Mesenchymal stem cell (in vitro differentiated cells and primary cell): ENCODE measurements at places on chromosomes 16 and 17.

DNA sequence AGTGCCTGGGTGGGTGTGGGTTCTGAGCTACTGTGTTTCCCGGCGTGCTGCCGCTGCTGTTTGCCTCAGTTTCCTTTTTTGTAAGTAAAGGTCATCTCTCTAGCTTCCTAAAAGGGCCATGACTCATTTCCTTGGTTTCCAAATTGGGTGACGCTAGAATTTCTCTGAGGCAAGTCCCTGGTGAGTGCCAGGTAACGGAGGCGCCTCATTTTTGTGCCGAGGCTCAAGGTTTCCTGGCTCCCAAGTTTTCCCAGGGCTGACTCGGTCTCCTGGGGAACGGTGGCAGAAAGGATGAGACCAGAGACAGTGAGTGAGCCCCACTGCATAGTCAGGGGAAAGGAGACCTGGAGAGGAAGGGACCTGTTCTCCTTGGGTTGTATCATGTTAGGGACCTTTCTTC lies 20.3 kb downstream of the MSI2 start:
- H3K27me3 ChIP-seq = no peaks in the 10 kb centered on the region
- DNase-seq = no peak
- peaks cover 23% of the 10 kb centered on the region for H3K36me3 ChIP-seq
- no peak overlapping the region for H3K4me3 ChIP-seq
- H3K4me1 ChIP-seq = peaks cover 1% of the 10 kb centered on the region

DNA sequence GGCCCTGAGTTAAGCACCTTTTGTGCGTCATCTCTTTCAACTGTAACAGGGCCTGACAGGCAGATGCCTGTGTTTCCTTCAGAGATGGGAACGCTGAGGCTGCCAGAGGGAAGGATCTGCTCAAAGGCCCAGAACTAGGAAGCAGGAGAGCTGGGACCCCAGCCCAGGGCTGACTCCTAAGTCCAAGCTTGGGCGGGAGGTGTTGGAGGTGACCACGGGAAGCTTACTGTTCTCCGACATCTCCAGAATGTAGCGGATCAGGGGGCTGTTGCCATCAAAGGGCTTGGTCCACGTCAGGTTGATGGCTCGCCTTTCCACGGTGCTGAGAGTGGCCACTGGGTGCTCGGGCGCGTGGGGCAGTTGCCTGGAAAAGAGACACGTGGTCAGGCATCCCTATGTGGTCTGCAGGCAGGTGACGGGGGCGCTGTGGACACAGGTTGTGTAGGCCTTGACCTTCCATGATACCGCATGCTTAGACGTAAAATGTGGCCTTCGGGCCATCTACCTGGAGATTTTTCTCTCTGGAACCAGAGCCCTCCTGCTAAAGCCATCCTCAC lies 111.4 kb upstream of the CDC42EP4 start:
- H3K4me1 ChIP-seq = peaks cover 2% of the 10 kb centered on the region
- peaks cover 16% of the 10 kb centered on the region for H3K27me3 ChIP-seq
- no peak for DNase-seq
- H3K27ac ChIP-seq = no peak overlapping the region
- no peaks in the 10 kb centered on the region for H3K36me3 ChIP-seq
- no peak overlapping the region for H3K4me3 ChIP-seq

- H3K27ac ChIP-seq = no peak overlapping the region
- no peak overlapping the region for H3K4me3 ChIP-seq
- no peaks in the 10 kb centered on the region for H3K36me3 ChIP-seq
- DNase-seq = no peak
Measured at GRCh38 chr17:52143542-52143941, 15.0 kb downstream of the CA10 start.

- DNase-seq = no peak
- H3K4me1 ChIP-seq = peaks cover 4% of the 10 kb centered on the region
- no peak overlapping the region for H3K27ac ChIP-seq
- no peaks in the 10 kb centered on the region for H3K27me3 ChIP-seq
Measured at GRCh38 chr17:77488531-77489238, 347.9 kb downstream of the SEC14L1 start.

DNA sequence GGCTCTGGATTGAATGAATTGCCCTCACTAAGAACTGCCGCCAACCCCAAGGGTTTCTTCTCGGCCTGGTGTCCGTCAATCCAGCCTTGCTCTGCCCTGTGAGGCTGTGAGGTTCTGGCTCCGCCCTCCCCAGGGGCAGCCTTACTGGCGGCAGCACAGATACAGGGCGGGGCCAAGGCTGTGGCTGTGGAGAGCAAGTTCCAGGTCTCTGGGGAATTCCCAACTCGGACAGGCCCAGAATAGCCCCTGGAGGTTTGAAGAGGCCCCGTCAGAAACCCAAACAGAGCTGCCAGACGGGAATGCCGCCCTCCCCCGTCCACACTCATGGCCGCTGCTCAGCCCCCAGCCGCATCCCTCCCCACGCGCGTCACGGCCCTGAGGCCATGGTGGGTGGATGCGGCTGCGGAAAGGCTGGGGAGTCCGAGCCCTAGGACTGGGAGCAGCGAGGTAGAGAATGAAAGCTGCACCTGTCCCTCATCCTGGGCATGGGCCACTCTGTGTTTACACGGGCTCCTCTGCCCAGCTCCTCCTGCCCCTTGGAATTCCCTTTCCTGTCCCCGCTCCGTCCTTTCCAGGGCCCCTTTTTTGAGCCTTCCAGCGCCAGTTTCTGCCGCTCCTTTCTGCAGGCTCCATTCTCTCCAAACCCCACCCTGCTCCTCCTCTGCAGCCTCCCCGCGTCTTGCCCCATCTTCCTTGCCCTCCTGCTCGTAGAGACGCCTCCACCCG lies 660 bp upstream of the PRRT2 start:
- DNase-seq = peak; percentile 99
- peaks cover 33% of the 10 kb centered on the region for H3K36me3 ChIP-seq
- H3K4me1 ChIP-seq = peaks cover 62% of the 10 kb centered on the region

DNA sequence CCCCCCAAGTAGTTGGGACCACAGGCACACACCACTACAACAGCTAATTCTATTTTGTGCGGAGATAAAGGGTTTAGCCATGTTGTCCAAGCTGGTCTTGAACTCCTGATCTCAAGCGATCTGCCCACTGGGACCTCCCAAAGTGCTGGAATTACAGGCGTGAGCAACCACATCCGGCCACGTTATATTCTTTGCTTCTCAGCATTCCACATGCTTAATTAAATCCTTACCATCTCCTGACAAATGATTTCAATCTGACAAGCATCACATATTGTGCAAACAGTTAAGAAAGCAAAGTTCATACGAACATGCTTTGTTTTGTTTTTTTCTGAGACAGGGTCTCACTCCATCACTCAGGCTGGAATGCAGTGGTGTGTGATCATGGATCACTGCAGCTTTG lies 18.2 kb downstream of the HIGD1B start:
- peaks cover 58% of the 10 kb centered on the region for H3K36me3 ChIP-seq
- H3K27ac ChIP-seq = no peak overlapping the region
- H3K4me1 ChIP-seq = no peaks in the 10 kb centered on the region

- no peaks in the 10 kb centered on the region for H3K36me3 ChIP-seq
- no peak overlapping the region for H3K27ac ChIP-seq
- H3K27me3 ChIP-seq = no peaks in the 10 kb centered on the region
- H3K4me3 ChIP-seq = no peak overlapping the region
- peak; percentile 46 for DNase-seq
Measured at GRCh38 chr16:21590796-21591195, 8.6 kb upstream of the METTL9 start.

- no peaks in the 10 kb centered on the region for H3K27me3 ChIP-seq
- no peaks in the 10 kb centered on the region for H3K36me3 ChIP-seq
- peak; percentile 66 for DNase-seq
- no peak overlapping the region for H3K27ac ChIP-seq
Measured at GRCh38 chr16:12229759-12230594, 253.4 kb downstream of the SNX29 start.

DNA sequence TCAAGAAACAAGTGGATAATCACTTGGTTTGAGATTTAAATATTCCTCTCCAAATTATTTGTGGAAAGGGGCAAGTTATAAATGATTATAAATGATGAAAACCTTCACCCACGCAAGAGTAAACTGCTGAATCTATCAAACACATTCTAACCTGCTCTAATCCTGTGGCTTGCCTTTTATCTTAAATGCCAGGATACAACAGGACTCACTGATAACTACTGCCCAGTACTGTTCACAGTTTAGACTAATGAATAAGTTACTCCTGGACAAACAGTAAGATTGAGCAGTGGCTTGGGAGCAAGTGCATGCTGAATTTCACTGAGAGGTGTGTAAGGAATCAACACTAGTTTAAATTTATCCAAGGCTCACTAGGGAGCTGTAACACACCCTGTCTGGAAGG lies 31.1 kb downstream of the IGF2BP1 start:
- H3K36me3 ChIP-seq = peaks cover 44% of the 10 kb centered on the region
- peaks cover 6% of the 10 kb centered on the region for H3K4me1 ChIP-seq
- DNase-seq = no peak
- no peak overlapping the region for H3K27ac ChIP-seq
- H3K27me3 ChIP-seq = no peaks in the 10 kb centered on the region

DNA sequence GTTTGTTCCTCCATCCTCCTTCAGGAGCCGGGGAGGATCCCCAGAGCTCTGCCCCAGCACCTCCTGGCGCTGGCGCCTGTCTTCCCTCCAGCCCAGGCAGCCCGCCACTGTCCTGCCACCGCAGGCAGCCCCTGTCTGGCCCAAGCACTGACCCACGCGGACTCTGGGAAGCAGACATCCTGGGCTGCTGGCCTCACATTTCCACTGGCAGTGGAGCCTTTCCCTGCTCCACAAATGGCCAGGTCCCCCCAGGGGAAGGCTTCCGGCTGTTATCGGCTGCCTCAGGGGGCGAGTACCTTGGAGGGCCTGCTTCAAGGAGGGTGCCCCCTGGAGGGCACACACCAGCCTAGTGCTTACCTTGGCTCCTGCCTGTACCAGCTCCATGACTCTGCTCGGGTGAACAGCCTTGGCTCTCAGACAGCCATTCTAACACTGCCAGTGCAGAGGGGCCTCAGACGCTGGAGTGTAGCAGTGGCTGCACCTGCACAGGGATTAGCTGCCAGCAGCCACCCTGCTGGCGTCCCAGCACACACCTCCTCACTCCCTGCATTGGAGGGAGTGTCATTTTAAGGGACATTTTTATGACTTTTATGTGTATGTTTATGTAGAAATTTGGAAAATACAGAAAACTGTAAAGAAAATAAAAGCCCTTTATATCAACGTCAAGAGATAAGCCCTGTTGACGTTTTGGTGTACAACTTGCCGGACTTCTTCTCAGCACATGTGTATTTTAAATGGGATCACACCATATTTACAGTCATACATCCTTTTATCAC lies 21.0 kb downstream of the ACE start:
- peaks cover 31% of the 10 kb centered on the region for H3K4me1 ChIP-seq
- no peak overlapping the region for H3K4me3 ChIP-seq
- no peak overlapping the region for H3K27ac ChIP-seq
- peaks cover 21% of the 10 kb centered on the region for H3K27me3 ChIP-seq

GRCh38 chr16:50457423-50457822 lies 88.6 kb upstream of the BRD7 start:
- DNase-seq = no peak
- no peaks in the 10 kb centered on the region for H3K4me1 ChIP-seq
- H3K36me3 ChIP-seq = no peaks in the 10 kb centered on the region
- H3K27ac ChIP-seq = no peak overlapping the region
- H3K27me3 ChIP-seq = peaks cover 39% of the 10 kb centered on the region
- no peak overlapping the region for H3K4me3 ChIP-seq

DNA sequence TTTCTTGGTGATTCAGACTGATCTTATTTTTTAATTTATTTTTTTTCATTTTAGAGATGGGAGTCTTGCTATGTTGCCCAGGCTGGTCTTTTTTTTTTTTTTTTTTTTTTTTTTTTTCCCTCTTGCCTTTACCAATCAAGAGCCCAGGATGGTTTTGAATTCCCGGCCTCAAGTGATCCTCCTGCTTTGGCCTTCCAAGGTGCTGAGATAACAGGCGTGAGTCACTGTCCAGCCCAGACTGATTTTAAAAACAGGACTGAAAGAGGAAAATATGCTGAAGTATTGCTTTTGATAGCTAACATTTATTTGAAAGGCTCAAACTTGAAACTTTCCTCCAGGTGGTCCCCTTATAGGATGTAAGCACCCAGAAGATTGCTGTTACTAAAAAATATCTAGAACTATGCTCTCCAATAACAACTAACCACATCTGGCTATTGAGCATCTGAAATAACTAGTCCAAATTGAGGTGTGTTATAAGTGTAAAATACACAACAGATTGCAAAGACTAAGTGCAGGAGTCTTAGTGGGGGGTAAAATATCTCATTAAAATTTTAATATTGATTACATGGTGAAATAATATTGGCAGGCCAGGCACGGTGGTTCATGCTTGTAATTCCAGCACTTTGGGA lies 15.8 kb upstream of the BRIP1 start:
- no peaks in the 10 kb centered on the region for H3K4me1 ChIP-seq
- no peak for DNase-seq
- H3K27ac ChIP-seq = no peak overlapping the region
- H3K36me3 ChIP-seq = peaks cover 71% of the 10 kb centered on the region
- H3K27me3 ChIP-seq = no peaks in the 10 kb centered on the region

DNA sequence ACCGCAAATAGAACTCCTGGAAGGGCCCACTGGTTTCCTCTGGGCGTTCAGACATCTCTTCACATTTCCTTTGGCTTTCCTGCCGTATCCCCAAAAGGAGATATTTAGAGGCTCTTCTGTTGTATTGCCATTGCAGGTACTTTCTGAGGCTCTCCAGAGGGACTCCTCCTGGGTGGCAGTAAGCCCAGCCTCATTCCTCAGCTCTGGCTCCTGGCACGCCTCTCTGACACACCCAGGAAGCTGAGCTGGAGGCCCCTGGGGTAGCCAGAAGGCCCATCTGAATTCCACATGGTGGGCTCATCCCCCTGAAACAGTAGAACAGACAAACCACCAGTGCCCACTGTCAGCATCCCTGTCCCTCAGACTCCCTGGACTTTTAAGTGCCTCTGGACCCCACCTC lies 206.7 kb downstream of the PARN start:
- H3K27me3 ChIP-seq = no peaks in the 10 kb centered on the region
- H3K27ac ChIP-seq = no peak overlapping the region
- H3K36me3 ChIP-seq = peaks cover 5% of the 10 kb centered on the region
- H3K4me3 ChIP-seq = no peak overlapping the region
- DNase-seq = no peak
- H3K4me1 ChIP-seq = peaks cover 10% of the 10 kb centered on the region

DNA sequence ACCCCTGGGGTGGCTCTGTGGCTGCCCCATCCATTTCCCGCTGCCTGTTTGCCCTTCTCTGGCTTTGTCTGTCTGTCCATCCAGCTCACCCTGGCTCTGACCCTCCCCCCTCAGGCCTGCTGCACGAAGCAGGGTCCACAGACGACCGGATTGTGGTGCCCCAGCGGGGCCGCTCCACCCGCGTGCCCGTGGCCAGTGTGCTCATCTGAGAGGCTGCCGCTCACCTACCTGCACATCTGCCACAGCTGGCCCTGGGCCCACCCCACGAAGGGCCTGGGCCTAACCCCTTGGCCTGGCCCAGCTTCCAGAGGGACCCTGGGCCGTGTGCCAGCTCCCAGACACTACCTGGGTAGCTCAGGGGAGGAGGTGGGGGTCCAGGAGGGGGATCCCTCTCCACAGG lies 761 bp upstream of the LAT start:
- no peak overlapping the region for H3K4me3 ChIP-seq
- no peaks in the 10 kb centered on the region for H3K4me1 ChIP-seq
- peaks cover 77% of the 10 kb centered on the region for H3K36me3 ChIP-seq

DNA sequence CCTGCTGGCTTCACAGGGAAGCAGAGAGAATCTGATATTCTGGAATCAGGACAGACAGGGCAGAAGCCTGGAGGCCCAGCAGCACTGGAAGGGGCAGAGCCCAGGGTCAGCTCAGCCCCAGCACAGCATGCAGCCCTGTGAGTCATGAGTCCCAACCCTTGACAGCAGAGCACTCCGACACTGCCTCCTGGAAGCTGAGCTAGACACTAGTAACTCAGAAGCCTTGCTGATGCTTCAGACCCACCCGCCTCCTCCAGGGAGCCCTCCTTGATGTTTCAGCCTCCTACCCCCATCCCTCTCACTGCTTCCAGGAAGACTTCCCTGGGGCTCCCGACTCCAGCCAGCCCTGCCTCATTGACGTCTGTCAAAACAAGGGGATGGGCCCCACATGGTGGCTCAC lies 6.9 kb downstream of the CAMKK1 start:
- peak; percentile 81 for DNase-seq
- H3K27me3 ChIP-seq = no peaks in the 10 kb centered on the region
- no peak overlapping the region for H3K4me3 ChIP-seq
- peaks cover 70% of the 10 kb centered on the region for H3K4me1 ChIP-seq
- H3K36me3 ChIP-seq = peaks cover 48% of the 10 kb centered on the region
